ENCODE measurements at places on chromosomes 11 and 22.
A peak's percentile ranks its signal among the peaks of the same experiment; 100 is the strongest.

- DNase-seq = peak; percentile 75
Observed at GRCh38 chr22:38353142-38353629, 36.0 kb upstream of the CSNK1E start.

DNA sequence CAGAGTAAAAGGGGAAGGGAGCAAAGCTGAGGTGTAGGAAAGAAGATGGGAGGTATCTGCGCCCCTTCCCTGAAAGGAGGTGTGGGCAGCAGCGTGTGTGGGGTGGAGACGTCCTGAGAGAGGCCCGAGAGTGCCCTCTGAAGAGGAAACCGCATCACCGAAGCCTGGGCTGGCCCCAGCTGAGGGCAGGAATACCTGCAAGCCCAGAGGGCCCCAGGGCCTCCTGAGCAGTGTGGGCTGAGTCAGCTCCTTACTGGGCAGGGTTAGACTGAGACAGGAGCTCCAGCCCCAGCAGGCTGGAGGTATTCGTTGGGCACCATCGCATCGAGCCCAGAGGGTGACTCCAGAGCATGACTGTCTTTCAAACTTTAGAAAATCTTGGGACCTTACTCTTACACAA is 534.0 kb upstream of the B3GAT1 start:
- no peak for DNase-seq

GRCh38 chr11:116557282-116557681 is 215.5 kb downstream of the BUD13 start:
- no peak for DNase-seq

DNA sequence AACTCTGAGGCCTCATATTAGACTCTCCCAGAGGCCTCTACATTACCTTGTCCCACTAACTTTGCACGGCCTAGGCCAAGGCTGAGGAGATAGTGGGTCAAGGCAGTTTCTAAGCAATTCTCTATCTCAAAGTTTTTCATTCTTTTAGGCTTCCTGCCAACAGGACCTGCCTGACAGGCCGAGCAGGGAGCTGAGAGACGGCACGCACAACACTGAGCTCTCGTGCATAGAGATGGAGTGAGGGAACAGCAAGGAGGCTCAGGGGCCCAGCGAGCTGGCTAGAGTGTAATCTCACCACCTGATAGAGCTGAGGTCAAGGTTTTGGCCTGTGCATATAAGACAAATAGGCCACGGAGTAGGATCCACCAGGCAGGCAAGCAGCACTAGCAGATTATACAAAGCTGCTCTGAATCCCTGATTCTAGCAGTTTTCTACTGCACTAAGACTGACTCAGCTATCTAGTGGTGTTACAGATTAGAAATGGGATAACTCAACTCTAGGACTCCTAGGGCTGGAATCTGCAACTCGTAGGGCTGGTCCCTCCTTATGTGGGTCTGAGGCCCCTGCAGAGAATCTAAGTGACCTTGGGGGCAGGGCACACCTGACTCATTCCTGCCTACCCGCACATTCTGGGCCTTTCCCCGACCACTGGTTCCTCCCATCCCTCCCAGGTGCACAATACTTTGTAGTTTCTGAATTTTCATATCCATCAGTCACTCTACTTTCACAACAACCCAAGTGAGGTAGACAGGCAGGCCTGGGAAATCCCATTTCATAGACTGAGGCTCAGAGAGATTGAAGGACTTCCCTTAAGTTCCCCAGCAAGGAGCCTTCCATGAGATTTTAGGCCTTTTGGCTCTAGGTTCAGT is 1.7 kb downstream of the CYB5R2 start:
- DNase-seq = no peak

- DNase-seq = no peak
Observed at GRCh38 chr22:50730013-50730891, 7.8 kb upstream of the ACR start.

DNA sequence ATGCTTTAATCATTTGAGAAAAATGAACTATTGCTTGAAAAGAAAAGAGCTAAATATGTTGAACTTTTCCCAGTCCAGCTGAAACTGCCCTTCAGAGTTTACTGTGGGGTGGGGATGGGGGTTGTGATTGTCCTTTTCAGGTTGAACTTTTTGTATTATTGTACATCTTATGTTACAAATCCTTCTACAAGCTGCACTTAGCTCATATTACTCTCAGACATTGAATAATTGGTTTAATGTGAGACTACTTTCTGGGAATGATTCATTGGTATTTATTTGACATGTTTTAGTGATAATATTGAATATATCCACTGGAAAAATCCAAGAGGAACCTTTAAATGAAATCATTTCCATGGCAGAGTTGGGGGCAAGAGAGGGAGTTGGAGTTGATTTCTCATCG is 84.9 kb downstream of the ATXN10 start:
- no peak for DNase-seq

DNA sequence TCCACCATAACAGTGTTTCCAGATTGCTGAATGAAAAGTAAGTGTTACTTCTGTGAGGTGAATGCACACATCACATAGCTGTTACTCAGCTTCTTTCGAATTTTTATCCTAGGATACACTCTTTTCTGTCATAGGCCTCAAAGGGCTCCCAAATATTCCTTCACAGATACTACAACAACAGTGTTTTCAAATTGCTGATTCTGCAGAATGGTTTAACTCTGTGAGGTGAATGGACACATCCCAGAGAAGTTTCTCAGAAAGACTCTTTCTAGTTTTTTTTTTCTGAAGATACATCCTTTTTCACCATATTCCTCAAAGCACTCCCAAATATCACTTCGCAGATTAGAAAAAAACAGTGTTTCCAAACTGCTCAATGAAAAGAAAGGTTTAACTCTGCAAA is 221.1 kb downstream of the OR4A5 start:
- no peak for DNase-seq

DNA sequence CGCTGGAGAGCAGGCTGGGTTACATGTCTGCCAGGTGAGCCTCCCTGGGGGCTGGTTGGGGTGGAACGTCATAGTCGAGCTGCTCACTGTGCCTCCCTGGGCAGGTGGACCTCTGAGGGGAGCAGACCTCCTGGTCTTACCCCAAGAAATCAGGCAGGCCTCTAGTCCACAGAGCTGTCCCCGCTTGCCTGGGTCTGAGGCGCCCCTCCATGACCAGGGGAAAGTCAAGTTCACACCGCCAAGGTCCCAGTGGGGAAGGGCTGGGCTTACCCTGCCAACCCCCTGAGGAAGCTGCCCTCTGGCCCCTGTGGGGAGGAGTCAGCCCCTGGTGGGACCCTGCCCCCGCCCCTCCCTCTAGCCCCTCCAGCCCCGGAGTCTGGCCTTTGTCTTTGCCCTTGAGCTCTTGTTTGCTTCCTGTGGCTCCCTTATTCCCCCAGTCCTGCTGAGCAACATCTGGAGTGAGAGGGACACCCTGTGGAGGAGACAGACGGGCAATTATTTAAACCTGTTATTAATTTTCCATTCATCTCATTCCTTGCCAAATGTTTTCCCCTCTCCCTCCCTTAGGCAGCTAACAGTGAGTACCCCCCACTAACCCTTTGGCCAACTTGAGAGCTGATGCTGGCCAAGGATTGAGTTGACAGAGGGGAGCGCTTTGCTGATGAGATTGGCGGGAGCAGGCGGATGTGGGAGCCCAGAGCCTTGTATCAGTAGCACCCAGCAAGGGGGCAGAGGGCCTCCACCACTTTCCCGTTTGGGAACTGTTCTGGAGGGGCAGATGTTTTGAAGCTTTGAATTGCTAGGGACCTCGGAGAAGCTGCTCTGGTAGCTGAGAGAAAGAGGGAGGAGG is 83.4 kb downstream of the CEP164 start:
- no peak for DNase-seq

- no peak for DNase-seq
Observed at GRCh38 chr22:44920183-44920582, 89.6 kb downstream of the PHF21B start.

- no peak for DNase-seq
Observed at GRCh38 chr22:29348956-29349355, 33.5 kb upstream of the RASL10A start.

- DNase-seq = peak; percentile 62
Observed at GRCh38 chr11:62652161-62653006, 718 bp downstream of the INTS5 start.

GRCh38 chr22:48490500-48491411 is 1336.9 kb downstream of the BRD1 start:
- no peak for DNase-seq

DNA sequence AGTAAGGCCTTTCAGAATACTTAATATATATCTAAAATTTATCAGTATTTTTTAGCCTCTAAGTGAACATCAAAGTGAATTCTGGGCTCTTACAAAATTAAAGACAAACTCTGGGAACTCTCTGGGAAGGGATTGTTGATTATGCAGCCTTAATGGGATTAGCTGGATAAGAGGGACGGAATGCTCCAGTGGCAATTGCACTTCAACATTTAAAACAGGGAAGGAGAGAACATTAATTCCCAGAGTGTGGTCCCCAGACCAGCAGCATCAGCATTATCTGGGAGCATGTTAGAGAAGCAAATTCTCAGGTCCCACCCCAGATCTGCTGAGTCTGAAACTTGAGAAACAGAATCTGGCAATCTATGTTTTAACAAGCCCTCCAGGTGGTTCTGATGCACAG is 46.5 kb downstream of the POLD3 start:
- no peak for DNase-seq

DNA sequence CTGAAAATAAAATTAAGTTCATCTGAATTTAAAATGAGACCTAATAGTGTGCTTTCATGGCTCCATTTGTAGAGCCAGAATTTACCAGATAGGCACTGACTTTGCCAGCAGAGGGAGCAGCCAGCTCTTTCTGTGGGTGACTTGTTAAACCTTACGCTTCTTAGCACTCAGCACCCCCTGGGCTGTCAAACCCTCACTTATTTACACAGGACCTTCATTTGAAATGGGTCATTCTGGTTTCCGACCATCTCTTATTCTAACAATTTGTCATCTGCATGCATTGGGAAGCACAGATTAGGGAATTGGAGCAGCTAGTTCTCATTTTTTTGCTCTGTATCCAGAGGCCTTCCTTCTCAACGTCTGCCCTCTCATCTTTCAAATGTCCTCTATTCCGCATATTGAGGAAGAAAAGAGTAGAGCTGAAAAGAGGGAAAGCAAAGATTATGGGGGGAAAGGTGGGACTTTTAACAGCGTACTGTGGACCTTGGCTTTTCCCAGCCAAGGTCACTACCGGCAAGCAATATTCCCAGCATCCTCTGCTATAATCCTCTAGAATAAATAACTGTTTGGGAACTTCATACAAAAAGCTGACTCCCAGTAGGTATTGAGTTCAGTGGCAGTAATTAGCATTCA is 3.1 kb downstream of the ASRGL1 start:
- DNase-seq = peak; percentile 38

GRCh38 chr11:115515647-115516395 is 11.6 kb upstream of the CADM1 start:
- no peak for DNase-seq

GRCh38 chr11:20046416-20046815 is 113.9 kb downstream of the DBX1 start:
- DNase-seq = no peak

DNA sequence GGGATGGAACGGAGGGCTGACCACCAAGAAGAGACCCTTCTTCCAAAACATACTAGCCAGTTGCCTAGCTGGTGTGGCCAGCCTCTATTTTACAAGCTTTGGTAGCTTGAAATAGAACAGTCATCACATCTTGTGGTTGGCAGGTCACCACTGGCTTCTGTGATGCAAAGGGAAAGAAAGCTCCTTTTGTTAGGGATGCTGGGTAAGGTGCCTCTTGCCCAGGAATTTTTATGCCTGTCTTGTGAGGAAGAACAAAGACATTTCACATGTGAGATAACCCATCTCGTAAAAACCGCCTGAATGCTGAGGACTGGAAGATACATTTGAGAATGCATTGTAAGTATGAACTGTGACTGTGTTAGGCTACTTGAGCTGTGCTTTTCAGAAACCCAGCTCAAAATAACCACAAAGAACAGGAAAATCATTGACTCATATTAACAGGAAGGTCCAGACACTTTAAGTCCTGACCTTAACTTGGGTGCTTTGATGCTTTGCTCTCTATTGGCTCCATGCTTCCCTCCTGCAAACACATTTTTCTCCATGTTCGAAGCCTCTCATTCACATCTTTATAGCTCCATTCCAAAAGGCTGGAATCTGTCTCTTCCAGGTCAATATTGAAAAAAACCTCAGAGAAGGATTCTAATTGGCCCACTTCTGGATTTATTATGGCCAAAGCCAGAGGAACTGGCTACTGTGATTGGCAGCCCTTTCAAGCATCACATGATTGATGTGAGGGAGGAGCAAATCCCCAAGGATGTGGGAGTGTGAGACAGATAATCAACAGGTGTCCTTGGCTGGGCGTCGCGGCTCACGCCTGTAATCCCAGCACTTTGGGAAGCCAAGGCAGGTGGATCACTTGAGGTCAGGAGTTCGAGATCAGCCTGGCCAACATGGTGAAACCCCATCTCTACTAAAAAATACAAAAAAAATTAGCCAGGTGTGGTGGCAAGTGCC is 53.9 kb downstream of the MICAL2 start:
- DNase-seq = no peak

GRCh38 chr22:39091126-39092081 is 5.6 kb upstream of the APOBEC3H start:
- no peak for DNase-seq

- no peak for DNase-seq
Observed at GRCh38 chr11:82229341-82229740, 504.3 kb downstream of the FAM181B start.

GRCh38 chr11:1776944-1777715 is 13.4 kb upstream of the CTSD start:
- DNase-seq = no peak

DNA sequence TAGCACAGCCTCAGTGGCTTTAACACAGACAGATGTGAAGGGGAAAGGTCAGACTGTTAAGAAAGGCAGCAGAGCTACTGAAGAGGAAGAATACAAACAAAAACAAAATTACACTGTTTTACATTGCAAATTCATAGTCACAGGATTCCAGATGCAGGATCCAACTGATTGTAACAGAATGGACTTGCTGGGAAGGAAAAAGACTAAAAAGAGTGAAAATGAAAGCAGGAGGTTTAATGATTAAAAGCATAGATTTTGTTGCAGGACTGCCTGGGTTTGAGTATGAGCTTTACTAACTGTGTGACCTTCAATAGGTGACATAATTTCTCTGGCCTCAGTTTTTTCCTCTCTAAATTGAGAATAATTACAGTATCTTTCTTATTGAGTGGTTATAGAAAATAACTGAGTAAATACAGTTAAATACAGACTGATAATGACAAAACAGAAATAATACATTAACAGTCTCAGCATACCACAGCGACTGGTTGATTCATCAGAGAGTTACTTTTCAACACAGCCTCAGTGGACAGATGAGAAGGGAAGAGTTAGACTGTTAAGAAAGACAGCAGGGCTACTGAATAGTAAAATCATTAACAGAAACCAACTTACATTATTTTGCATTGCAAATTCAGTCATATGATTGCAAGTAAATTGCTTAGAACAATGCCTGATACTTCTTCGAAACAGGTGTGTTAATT is 704.2 kb upstream of the TENM4 start:
- DNase-seq = no peak

- DNase-seq = no peak
Observed at GRCh38 chr11:64447831-64448598, 89.1 kb downstream of the RPS6KA4 start.

- DNase-seq = no peak
Observed at GRCh38 chr11:127157225-127157624, 156.7 kb upstream of the KIRREL3 start.

GRCh38 chr11:13108416-13108815 is 99.3 kb downstream of the RASSF10 start:
- no peak for DNase-seq

- no peak for DNase-seq
Observed at GRCh38 chr11:7949934-7950333, 8.4 kb upstream of the OR10A3 start.

- DNase-seq = no peak
Observed at GRCh38 chr11:108743851-108744250, 79.0 kb downstream of the DDX10 start.
